ENCODE measurements at places on chromosomes 4 and X.

DNA sequence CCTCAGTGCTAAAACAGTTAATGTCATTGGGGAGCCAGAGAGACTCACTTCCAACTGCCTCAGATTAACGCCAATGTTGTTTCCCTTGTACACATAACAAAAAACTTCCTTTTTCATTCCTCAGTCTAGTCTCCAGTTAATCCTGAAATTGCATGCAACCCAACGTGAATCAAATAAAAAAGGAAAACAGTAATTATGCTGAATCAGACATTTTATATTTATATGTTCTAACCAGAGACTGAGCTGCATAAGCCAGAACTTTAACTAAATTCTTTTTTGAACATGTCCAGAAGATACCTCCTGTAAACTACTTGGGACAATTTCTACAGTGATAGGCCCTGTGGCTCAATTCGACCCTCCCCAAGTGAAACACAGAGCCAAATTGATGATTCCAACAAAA, 4.7 kb downstream of the GPC4 start:
- DNase-seq, result no peak

DNA sequence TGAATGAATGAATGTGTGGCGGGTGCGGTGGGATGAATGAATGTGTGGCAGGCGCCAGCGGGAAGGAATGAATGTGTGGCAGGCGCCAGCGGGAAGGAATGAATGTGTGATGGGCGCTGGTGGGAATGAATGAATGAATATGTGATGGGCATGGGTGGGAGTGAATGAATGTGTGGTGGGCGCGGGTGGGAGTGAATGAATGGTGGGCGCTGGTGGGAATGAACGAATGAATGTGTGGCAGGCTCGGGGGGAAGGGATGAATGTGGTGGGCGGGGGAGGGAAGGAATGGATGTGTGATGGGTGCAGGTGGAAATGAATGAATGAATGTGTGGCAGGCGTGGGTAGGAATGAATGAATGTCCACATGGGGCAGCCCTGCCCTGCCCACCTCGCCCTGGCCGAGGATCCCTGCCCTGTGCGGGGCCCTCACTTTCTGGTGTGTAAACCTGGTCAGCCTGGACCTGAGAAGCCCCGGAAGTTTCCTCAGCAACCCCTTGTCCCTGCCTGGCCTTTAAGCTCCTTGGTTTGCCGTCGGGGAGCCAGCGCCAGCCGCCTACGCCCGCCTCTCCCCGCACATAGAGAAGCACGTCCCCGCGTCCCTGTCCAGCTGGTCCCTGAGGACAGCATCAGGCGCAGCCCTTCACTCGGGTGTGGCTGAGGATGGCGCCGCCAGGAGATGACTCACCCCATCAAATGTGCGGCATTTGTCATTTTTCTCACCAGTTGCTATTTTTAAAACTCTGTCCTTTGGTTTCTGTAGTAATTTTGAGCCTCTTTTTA, 112.8 kb upstream of the LRPAP1 start:
- DNase-seq, result no peak

DNA sequence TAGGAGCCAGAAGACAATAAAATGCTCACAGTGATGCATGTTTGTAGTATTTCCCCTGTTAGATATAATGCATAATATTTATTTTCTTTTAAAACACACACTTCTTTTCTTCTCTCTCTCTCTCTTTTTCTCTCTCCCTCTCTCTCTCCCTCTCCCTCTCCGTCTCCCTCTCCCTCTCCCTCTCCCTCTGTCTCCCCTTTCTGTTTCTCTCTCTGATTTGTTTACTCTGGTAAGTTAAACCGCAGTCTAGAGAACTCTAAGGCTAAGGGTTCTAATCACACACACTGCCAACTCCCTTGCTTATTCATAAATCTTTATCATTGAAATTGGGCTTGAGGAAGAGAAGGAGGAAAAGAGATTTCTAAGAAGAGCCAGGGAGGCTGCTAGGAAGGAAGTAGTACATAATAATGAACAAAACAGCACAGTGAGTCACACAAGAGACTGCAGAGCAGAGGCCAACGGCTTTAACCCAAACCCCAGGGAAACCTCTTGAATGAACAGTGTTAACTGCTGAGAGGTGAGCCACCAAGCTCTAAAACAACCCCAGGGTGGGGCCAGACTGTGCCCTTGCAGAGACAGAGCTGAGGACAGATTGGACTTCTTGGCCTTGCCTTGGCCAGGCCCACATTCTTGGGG, 9.1 kb upstream of the PHOX2B start:
- DNase-seq, result no peak

GRCh38 chr4:182788201-182788600, 129.0 kb downstream of the DCTD start:
- no peak for DNase-seq

DNA sequence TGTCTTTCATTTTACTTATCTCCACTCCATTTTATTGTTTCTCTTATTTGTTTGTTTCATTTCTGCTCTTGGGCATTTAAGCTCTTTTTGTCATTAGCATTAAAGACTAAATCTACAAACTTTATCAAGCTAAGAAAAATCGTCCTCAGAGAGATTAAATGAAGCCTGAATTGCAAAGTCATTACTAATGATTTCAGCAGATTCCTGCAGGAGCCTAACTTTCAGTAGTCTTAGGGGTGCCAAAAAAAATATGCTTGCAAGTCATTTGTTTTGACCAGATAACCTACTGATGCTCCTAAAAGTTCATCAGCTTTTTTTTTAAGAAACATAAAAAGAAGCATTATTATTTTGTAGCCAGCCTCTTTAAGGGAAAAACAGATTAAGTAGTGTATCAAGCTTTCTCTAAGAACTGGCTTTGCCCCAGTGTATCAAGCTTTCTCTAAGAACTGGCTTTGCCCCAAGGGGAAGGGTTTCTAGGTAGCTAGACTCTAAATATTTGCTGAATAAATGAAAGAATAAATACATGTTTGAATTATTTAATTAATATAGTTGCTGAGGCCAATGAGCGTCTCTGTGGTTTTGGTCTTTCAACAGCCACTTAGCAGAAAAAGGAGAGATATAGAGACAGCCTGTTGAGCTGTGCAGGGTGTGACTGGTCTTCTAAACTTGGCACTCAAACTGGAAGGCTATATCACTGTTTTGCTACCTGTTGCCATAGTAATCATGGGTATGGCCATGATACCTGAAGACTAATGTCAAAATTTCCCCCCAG, 174.2 kb downstream of the BTC start:
- DNase-seq, result no peak

GRCh38 chr4:88953400-88953799, 103.6 kb downstream of the FAM13A start:
- no peak for DNase-seq

DNA sequence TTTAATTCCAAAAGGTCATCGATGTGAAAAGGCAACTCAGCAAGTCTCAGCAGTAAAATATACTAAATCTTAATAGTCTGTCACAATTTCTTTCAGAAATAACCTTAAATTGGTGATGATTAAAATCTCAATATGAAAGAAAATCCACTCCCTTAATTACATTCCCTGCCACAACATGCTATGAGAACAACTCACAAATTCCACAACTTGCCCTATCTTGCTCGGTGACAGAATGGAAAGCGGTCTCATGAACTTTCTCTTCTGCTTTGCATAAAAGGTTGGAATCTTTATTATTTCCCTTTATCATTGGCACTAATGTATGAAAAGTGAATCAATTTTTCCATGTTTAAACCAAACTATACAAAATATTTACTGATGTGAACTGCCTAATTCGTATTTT, 380.8 kb downstream of the TMA16 start:
- DNase-seq, result no peak

GRCh38 chr4:74267998-74268606, 40.2 kb upstream of the EPGN start:
- peak; percentile 38 for DNase-seq

DNA sequence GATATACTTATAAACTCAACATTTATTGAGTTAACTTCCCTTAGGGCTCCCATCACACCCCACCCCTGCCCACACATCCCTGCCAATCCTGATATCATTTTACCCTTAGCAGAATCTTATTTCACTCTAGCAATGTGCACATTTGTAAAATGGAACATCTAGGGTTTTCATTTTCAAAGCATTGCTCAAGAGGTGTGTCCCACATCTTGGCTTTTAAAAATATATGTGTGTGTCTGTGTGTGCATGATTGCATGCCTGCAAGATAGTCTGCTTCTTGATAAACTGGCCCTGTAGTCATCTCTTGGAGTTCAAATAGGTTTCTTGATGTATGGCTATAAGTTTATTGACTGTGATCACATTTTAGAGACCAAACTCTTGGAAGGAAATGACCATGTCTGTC, 26.4 kb upstream of the EGF start:
- DNase-seq, result no peak
